ENCODE measurements at places on chromosomes 5 and 9. TPM values are rescaled to one million over a fixed set of nuclear protein-coding genes. Genes with fewer than 3 reads are reported as not detected.

- no peak for DNase-seq
These were observed 13.6 kb upstream of the MAST4 start for GRCh38 chr5:66582499-66583165.

SOX30 gene
- 0.15 TPM for total RNA-seq

TNFAIP8 gene
- total RNA-seq: 7.9 TPM

DNA sequence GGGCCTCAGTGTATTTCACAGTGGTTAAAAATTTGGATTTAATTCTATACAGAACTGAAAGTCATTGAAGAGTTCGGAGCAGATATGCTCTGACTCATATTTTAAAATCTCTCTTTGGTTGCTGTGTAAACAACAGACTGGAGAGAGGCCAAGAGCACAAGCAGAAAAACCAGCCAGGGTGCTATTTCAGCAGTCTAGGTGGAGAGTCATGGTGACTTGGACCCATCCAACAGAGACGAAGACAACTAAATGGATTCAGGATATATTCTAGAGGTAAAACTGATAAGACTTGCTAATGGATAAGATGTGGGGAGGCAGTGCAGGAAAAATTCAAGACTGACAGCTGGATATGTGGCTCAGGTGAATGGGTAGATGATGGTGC is 168.9 kb downstream of the MAPKAP1 start:
- DNase-seq: no peak

DNA sequence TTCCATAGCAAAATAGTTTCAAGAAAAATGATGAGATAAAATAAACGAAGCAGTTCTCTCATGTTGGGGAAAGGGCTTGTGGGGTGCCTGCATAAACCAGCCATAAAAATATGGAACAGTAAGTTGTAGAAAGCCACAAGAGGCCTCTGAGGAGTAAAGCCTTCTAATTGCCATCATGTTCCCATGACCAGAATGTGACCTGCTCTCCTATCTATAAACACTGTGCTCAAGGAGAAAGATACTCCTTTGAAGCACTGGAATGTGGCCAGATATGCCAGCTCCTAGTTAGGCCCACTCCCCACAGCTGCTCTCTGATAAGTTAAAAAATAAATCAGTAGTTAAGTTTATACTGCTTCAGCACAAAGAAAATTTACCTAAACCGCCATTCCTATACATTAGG is 65.8 kb downstream of the SETX start:
- no peak for DNase-seq

DNA sequence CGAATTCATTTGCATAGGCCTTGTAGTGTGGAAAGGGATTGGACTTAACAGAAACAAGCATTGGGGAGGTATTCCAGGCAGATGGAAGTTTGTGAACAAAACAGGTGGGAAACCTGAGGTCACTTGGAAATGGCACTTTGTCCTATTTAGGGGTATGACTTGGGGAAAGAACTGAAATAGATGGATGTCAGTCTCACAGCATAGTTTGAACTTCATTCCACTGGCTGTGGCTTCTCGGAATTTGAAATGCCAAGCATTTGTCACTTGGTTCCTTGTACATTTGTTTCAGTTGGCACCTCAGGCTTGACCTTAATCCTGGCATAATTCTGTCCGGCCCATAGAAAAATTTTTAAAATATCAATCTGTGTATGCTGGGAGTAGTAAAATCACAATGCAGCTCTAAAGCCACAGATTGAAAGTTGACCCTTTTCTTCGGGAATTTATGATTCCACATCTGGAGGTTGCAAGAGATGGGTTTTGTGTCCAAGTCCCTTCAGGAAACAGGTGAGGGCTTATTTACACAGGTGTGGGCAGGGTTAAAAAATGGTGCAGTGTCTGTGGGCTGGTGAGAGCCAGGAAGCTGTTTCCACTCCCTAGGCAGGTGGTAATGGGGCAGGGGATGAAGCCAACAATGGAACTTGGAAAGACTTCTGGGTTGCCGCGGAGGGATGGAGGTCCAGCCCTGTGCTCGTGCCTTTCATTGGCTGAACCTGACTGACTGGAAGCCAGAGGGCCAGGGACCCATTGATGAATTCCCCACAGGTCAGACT is 39.2 kb upstream of the PDE8B start:
- no peak for DNase-seq

DNA sequence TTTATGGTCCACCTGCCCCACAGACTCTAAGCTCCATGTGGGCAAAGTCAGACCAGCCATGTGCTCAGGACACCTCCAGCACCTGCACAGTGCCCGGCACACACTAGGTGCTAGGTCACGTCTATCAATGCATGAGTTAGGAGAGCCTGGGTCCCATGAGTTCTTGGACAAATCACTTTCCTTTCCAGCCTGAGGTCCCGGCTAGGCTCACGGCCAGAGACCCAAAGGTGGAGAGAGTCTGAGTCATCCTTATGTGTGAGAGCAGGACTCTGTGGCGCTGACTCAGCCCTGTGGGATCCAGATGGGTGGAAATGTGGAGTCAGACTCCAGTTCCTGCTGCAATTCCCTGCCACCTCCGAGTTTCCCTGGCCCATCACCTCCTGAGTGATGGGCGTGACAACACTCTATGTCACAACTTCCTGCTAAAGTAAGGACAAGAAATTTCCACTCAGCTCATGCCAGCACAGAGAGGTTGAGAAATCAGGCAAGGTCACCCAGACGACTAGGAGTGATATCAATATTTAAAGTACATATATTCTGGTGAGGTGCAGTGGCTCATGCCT is 2.5 kb upstream of the ST6GALNAC4 start:
- no peak for DNase-seq

DNA sequence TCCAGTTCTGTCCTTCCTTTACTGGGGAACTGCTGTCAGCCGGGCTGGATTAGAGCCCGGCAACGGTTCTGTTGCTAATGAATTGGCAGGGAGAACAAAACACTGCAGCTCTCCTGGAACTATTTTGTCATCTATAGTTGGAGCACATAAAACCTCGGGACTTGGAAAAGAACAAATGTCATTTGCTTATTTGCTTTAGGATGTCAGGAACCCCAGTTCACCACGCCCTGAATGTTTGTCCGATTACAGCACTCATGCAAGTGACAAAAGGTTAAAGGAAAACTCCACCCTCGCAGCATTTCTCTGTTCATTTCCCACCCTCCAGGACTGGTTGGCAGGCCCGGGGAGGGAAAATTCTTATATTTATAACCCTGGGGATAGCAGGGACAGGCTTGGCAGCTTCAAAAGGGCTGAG is 66.4 kb upstream of the PLPP1 start:
- no peak for DNase-seq

DNA sequence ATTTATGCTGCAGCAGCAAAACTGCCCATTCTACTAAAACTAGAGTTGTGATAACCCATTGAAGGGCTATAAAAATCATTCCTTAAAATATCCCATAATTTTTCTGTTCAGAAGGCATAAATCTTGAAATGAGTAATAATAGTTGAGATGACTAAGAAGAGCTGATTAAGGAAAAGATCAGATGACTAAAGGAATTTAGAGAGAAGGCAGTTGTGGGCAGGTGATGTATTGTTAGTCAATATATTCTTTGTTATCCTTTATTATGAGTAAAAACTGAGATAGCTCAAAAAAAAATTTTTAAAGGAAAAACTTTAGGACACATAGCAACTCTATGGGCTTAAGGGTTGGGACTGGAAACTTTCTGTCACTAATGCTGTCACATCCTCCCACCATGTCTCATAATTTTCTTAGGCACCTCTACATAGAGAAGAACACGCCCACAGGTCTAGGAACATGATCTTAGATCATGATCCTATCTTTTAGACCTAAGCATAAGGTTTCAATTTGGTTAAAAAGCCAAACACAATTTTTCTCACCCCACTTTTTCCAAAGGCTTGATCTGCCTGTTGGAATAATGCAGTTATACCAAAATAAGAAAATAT is 597.5 kb upstream of the MEF2C start:
- no peak for DNase-seq

- no peak for DNase-seq
These were observed 14.3 kb downstream of the ATG10 start for GRCh38 chr5:81986126-81986525.

DNA sequence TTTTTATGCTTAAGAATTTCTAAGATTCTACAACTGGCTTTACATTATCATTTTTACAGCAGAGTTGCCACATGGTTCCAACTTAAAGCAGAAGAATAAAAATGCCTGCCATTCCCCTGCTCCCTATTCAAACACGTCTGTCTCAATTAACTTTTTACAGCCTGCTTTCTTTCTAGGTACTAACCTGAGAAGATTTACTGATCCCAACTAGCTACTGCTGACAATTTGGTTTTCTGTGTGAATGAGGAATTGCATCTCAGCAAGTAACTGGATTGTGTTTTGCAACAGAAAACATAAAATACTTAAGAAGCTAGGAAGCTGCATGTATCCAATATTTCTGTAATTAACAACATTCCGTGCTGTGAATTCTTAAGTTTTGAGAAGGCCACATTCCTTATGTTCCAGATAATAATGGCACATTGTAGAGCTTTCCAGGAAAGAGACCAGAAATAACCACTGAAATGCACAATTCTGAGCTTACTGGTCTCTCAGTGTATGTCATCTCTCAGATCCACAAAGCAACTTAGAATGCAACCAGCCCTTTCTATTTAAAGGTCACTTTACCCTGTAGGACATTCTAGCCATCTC is 306.8 kb upstream of the NMUR2 start:
- DNase-seq: no peak

DNA sequence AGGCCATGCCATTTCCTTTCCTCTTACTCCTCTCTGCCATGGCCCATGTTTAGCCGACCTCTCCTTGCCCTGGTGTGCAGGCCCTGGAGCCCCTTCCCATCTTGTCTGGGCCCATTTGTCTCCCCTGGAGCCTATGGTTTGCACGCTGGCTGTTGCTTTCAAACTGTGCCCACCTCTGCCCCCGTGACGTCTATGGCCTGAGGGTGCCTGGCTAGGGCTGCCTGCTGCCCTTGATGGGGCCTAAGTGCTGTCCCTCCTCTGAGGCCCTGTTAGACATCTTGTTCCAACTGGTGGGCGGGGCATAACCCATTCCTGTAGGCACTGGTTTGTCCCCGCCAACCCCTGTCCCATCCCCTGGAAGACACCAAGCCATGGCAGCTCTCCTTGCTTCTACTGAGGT is 22.7 kb upstream of the ENHO start:
- no peak for DNase-seq

GRCh38 chr5:54455413-54456157 is at the start of gene HSPB3:
HSPB3 (plus strand) TSS chr5:54455699; CDS start chr5:54455790, 91 bp downstream.
- DNase-seq: no peak

DNA sequence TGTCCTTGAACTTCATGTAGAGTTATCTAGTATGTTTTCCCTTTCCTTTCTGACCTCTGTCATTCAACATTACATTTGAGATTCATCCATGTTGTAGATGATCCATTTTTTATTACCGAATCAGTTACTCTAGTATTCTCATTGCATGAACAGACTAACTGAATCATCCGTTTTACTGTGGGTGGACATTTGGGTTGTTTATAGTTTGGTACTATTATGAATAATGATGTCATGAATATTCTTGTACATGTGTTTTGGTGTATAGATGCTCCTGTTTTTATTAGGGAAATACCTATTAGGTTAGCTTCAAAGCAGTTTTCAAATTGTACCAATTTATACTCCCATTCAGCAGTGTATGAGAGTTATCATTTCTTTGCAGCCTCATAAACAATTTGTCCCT is 94.3 kb upstream of the NIPAL4 start:
- no peak for DNase-seq

- no peak for DNase-seq
These were observed 39.8 kb downstream of the SLC46A2 start for GRCh38 chr9:112850840-112851239.

Data from endothelial cell (in vitro differentiated cells).